AG20443 (cell line): ENCODE measurements at places on chromosomes 11 and 22.

- DNase-seq, result no peak
These were observed 104.9 kb downstream of the C11orf87 start for GRCh38 chr11:109526931-109527330.

- DNase-seq, result peak; percentile 96
These were observed 27.3 kb downstream of the CTR9 start for GRCh38 chr11:10778217-10778970.

DNA sequence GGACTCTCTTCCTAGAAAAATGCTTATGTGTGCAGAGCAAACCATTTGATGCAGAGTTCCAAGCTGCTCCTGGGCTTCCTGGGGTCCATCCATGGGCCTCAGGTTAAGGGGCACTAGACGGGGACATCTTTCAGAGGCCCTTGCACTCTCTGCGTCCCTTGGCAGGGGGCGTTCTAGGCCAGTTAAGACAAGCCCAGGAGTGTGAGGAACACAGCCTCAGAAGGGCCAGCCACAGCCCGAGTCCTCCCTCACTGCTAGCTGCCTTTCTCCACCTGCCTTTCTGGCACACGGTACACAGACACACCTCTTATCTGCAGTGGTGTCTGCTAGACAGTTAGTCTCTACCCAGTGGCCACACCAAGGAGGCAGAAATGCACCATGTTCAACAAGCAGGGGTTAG, 18.0 kb upstream of the BID start:
- no peak for DNase-seq

GRCh38 chr11:72621008-72621610, 53.1 kb downstream of the PDE2A start:
- no peak for DNase-seq

DNA sequence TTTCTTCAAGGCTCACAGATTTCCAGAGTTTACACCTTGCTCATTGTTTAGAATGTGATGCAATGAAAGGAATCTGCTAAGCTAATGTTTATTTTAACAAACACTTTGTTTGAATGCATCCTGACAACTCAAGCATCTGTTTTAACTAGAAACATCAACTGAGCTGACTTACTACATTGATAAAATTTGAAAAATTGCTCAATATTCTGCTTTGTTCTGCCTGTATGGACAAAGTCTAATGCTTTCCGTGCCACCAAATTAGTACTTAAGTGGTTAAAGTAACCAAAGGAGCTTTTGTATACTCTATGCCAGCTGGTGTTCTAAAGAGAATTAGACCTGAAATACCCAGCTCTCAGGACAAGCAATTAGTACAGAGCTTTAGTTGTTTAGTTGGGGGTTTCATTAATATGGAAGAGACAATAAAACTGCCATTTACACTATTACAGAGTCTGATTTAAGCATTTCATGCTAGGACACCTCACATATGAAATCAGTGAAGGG, 105.2 kb downstream of the MAML2 start:
- DNase-seq, result no peak
